ENCODE measurements at places on chromosomes 4 and X.
A peak's percentile ranks its signal among the peaks of the same experiment; 100 is the strongest.

- H3K36me3 ChIP-seq: peaks cover 5% of the 10 kb centered on the region
- no peak for DNase-seq
- H3K4me3 ChIP-seq: peak overlapping the region; percentile 90
- H3K27ac ChIP-seq: peak overlapping the region; percentile 90
- peaks cover 6% of the 10 kb centered on the region for H3K4me1 ChIP-seq
These were observed 492 bp upstream of the HDAC8 start for GRCh38 chrX:72573158-72573511.

GRCh38 chr4:36277533-36277932, 3.9 kb upstream of the DTHD1 start:
- H3K36me3 ChIP-seq: no peaks in the 10 kb centered on the region
- H3K4me3 ChIP-seq: no peak overlapping the region
- no peaks in the 10 kb centered on the region for H3K27me3 ChIP-seq
- H3K27ac ChIP-seq: no peak overlapping the region
- H3K4me1 ChIP-seq: peaks cover 27% of the 10 kb centered on the region

GRCh38 chrX:64204252-64204651, 1.3 kb downstream of the AMER1 start:
- no peak for DNase-seq
- peak overlapping the region; percentile 84 for H3K4me3 ChIP-seq
- H3K4me1 ChIP-seq: peaks cover 14% of the 10 kb centered on the region
- H3K27me3 ChIP-seq: no peaks in the 10 kb centered on the region
- peaks cover 2% of the 10 kb centered on the region for H3K36me3 ChIP-seq
- peak overlapping the region; percentile 1 for H3K27ac ChIP-seq

GRCh38 chr4:138553001-138553845, 311.1 kb upstream of the SLC7A11 start:
- H3K4me1 ChIP-seq: no peaks in the 10 kb centered on the region
- no peak for DNase-seq
- H3K36me3 ChIP-seq: no peaks in the 10 kb centered on the region
- no peak overlapping the region for H3K27ac ChIP-seq
- no peak overlapping the region for H3K4me3 ChIP-seq

GRCh38 chrX:67780694-67781109, 236.9 kb downstream of the AR start:
- H3K27ac ChIP-seq: no peak overlapping the region
- H3K36me3 ChIP-seq: no peaks in the 10 kb centered on the region
- no peaks in the 10 kb centered on the region for H3K4me1 ChIP-seq
- no peaks in the 10 kb centered on the region for H3K27me3 ChIP-seq
- DNase-seq: no peak
- H3K4me3 ChIP-seq: no peak overlapping the region

DNA sequence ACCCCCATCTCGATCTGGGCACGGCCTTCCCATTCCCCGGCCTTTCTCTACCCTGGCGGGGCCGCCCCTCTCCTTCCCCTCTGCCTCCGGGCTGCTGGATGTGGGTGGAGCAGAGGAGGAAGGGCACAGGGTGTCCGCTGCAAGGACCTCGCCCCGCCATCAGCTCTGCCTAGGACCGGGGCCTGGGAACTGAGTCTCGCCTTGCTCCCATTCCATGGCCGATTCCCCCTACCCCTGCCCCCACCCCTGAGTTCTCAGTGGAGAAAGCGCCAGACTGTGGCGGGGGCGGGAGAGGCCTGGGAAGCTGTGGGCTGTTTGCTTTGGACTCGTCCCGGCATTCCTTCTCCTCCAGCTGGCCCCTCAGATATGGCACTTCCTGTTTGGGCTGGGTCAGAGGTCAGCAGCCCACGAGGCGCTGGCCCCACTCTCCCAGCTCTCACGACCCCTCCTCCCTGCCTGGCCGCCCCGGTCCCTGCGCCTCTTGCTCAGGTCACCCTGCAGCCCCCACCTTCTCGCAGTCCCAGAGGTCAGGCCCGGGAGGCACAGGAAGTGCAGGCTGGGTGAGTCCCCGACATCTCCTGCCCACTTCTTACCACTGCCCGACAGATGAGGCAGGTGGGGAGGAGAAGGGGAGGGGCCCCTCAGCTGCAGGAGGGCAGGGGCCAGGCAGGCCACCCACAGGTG, 6.4 kb upstream of the BGN start:
- no peak overlapping the region for H3K4me3 ChIP-seq
- no peaks in the 10 kb centered on the region for H3K4me1 ChIP-seq
- no peaks in the 10 kb centered on the region for H3K27me3 ChIP-seq
- no peak for DNase-seq

GRCh38 chrX:77442728-77443127, 4.5 kb upstream of the FGF16 start:
- peaks cover 21% of the 10 kb centered on the region for H3K27me3 ChIP-seq
- no peaks in the 10 kb centered on the region for H3K4me1 ChIP-seq
- H3K4me3 ChIP-seq: no peak overlapping the region

- peak overlapping the region; percentile 40 for H3K27ac ChIP-seq
- H3K36me3 ChIP-seq: no peaks in the 10 kb centered on the region
- H3K27me3 ChIP-seq: no peaks in the 10 kb centered on the region
- no peaks in the 10 kb centered on the region for H3K4me1 ChIP-seq
These were observed 21.1 kb downstream of the AMER1 start for GRCh38 chrX:64184396-64184795.

GRCh38 chr4:25215511-25215910, 18.3 kb upstream of the PI4K2B start:
- H3K4me1 ChIP-seq: no peaks in the 10 kb centered on the region
- no peak for DNase-seq
- H3K36me3 ChIP-seq: peaks cover 11% of the 10 kb centered on the region
- H3K4me3 ChIP-seq: no peak overlapping the region

DNA sequence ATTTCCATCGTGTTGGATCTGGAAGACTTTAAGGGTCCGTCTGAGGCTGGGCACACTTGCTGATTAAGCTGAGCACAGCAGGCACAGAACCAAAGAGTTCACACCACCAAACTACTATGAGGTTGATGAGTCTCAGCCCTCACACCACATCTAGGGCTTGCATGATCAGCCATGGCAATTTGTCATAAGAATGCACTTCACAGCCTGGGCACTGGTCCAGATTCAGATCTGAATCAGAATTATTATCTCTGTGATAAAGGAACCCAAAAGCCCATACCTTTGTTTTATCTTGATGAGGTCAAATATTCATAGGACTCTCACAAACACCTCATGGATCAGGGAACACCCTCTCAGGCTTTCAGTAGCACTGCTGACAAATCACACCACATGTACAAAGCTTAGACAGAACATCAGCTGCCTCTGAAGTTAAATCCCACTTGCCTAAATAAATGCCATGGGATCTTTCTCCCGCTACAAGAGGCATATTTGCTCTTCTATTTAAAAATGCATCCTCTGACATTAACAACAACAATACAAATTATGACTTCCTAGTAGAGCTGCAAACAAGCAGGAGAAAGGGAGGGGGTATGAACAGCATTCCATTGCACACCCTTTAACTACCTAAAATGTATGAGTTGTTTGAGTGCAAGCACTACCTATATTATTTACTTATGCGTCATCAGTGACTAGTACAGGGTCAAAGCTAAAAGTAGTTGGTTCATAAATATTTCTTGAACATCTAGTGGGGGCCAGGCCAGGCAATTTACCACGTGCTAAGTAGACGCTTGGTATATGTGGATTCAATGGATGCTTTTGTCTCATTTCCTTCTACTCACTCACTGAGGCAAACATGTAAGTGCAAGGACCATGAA, 186.3 kb upstream of the FGF13 start:
- H3K36me3 ChIP-seq: no peaks in the 10 kb centered on the region
- no peaks in the 10 kb centered on the region for H3K4me1 ChIP-seq
- H3K27me3 ChIP-seq: peaks cover 6% of the 10 kb centered on the region
- no peak overlapping the region for H3K4me3 ChIP-seq

GRCh38 chr4:160514126-160514525, 1411.2 kb downstream of the RAPGEF2 start:
- no peak overlapping the region for H3K4me3 ChIP-seq
- no peaks in the 10 kb centered on the region for H3K36me3 ChIP-seq
- no peak for DNase-seq
- no peak overlapping the region for H3K27ac ChIP-seq
- H3K4me1 ChIP-seq: no peaks in the 10 kb centered on the region
- H3K27me3 ChIP-seq: no peaks in the 10 kb centered on the region

DNA sequence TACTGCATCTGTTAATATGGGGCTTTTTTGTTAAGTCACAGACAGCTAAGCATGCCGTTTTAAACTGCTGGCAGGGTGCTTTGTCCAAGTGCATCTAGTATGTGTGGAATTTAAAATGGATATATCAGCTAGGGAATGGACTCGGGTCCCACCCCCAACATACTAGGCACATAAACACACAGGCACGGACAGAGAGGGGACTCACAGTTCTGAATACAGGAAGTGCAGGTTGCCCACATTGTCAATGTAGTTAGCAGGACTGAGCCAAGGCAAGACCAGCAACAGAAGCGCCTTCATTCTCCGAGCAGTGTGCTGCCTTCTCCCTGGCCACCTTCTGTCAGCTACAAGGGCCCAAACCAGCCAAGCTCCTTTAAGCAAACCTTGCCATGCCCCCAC, 33.6 kb downstream of the LNX1 start:
- no peaks in the 10 kb centered on the region for H3K36me3 ChIP-seq
- no peak overlapping the region for H3K4me3 ChIP-seq
- H3K27me3 ChIP-seq: peaks cover 13% of the 10 kb centered on the region
- H3K4me1 ChIP-seq: no peaks in the 10 kb centered on the region
- H3K27ac ChIP-seq: no peak overlapping the region

DNA sequence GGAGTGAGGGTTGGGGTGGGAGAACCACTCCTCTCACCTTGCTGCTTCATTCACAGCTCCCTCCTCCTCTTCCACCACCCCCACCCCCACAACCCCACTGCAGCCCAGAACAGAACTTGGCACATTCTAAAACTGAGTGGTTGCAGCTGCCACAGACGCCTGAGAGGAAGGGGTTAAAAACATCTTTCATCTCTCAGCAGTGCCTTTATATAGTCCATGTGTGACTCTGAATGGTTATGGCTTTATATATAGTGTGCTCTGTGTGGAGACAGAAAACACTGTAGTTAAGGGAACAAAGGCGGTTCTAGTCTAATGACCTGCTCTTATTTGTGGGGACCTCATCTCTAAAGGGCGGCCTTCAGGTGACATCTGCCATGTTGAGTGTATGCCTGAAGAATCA, 144.8 kb downstream of the BCOR start:
- no peaks in the 10 kb centered on the region for H3K27me3 ChIP-seq
- H3K36me3 ChIP-seq: no peaks in the 10 kb centered on the region
- DNase-seq: no peak
- H3K4me3 ChIP-seq: no peak overlapping the region
- H3K4me1 ChIP-seq: peaks cover 9% of the 10 kb centered on the region
- H3K27ac ChIP-seq: peak overlapping the region; percentile 78

DNA sequence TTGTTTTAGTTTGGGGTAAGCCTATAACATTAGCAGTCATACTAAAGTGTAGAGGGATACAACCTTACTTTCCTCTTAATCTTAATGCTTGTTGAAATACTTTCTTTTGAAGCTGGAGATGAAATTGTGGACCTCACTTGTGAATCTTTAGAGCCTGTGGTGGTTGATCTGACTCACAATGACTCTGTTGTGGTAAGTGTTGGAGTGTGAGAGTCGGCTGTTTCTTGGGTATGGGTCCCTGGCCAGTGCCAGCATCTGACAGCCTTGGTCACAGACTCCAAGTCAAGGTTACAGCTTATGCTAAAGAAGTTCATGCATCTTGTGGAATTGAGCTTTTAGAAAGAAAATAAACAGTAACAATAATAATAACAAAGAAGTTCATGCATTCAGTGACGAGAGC, 31.6 kb downstream of the RNF4 start:
- DNase-seq: no peak
- no peak overlapping the region for H3K27ac ChIP-seq
- no peak overlapping the region for H3K4me3 ChIP-seq
- H3K36me3 ChIP-seq: peaks cover 15% of the 10 kb centered on the region

DNA sequence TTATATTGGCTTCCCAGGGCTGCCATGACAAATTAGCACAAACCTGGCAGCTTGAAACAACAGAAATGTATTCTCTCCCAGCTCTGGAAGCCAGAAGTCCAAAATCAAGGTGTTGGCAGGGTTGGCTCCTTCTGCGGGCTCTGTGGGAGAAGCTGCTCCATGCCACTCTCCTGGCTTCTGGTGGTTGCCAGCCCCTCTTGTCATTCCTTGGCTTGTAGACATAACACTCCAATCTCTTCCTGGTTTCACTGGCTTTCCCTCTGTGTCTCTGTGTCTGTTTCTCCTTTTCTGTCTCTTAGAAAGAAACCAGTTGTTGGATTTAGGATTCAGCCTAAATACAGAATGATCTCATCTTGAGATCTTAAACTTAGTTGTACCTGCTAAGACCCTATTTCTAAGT, 85.5 kb downstream of the USP46 start:
- H3K4me3 ChIP-seq: no peak overlapping the region
- H3K4me1 ChIP-seq: no peaks in the 10 kb centered on the region
- peaks cover 10% of the 10 kb centered on the region for H3K27me3 ChIP-seq
- no peak overlapping the region for H3K27ac ChIP-seq
- H3K36me3 ChIP-seq: no peaks in the 10 kb centered on the region
- no peak for DNase-seq

DNA sequence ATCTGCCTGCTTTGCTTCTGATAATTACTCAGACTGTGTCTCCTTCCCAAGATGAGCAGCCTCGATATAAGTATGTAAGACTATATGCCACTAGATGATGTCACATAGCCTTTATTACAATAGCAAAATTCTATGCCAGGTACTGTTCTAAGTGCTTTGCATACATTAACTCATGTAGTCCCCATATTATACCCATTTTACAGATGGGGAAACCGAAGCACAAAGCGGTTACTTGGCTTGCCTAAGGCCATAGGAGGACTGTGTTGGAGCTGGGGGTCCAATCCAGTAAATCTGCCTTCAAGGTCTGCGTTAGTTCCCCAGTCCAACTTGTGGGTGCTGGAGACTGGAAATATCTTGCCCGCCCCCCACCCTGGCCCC, 826 bp upstream of the SCML1 start:
- no peaks in the 10 kb centered on the region for H3K36me3 ChIP-seq
- no peak for DNase-seq
- H3K27me3 ChIP-seq: no peaks in the 10 kb centered on the region

DNA sequence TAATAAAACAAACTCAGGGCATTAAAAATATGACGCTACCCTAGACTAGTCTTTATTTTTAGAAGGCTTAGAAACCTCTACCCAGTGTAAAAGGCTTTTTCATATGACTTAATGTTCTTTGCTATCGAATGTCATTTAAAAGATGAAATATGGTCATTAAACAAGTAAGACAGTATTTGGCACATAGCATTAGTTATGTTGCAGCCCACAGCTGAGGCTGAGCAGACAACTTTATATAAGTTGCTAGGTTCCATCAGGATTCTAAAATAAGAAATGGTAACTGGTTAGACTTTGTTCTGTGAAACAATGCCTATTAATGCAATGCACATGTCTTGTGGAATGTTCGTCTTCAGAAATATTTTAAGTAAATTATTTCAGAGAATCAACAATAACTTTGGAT, 10.4 kb upstream of the PRSS12 start:
- H3K27me3 ChIP-seq: peaks cover 29% of the 10 kb centered on the region
- H3K36me3 ChIP-seq: no peaks in the 10 kb centered on the region
- H3K4me1 ChIP-seq: no peaks in the 10 kb centered on the region
- no peak overlapping the region for H3K4me3 ChIP-seq

DNA sequence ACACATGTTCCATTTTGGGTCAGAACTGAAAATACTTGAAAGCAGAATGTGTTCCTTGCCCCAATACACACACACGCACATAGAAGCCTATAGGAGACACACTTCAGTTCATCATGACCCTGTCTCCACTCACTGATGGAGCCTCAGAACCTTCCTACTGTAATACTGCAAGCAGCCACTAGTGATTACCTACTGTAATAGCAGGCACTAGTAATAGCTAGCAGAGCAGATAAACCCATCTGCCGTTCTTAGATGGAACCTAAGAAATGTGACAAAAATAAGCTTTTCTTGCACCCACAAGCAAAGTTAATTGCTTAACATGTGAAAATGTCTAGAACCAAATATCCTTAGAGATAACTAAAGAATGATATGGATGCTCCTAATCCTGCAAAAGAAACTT, 13.6 kb downstream of the AMTN start:
- H3K4me3 ChIP-seq: no peak overlapping the region
- H3K27ac ChIP-seq: no peak overlapping the region
- peaks cover 12% of the 10 kb centered on the region for H3K27me3 ChIP-seq
- no peaks in the 10 kb centered on the region for H3K36me3 ChIP-seq
- H3K4me1 ChIP-seq: no peaks in the 10 kb centered on the region
- DNase-seq: no peak
